ENCODE measurements at places on chromosomes 6 and 20. TPM values are rescaled to one million over a fixed set of nuclear protein-coding genes. Genes with fewer than 3 reads are reported as not detected.

Gene ARMC2
- 4.4 TPM for total RNA-seq

DNA sequence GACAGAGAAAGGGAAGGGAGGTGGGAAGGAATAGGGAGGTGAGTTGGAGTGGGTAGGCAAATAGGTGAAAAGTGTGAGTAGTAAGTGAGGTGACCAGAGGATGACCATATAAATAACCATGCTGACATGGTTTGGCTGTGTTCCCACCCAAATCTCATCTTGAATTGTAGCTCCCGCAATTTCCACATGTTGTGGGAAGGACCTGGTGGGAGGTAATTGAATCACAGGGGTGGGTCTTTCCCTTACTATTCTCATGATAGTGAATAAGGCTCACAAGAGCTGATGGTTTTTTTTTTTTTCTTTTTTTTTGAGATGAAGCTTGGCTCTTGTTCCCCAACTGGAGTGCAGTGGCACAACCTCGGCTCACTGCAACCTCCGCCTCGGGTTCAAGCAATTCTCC is 21.5 kb upstream of the SMIM13 start:
- DNase-seq, result no peak

DNA sequence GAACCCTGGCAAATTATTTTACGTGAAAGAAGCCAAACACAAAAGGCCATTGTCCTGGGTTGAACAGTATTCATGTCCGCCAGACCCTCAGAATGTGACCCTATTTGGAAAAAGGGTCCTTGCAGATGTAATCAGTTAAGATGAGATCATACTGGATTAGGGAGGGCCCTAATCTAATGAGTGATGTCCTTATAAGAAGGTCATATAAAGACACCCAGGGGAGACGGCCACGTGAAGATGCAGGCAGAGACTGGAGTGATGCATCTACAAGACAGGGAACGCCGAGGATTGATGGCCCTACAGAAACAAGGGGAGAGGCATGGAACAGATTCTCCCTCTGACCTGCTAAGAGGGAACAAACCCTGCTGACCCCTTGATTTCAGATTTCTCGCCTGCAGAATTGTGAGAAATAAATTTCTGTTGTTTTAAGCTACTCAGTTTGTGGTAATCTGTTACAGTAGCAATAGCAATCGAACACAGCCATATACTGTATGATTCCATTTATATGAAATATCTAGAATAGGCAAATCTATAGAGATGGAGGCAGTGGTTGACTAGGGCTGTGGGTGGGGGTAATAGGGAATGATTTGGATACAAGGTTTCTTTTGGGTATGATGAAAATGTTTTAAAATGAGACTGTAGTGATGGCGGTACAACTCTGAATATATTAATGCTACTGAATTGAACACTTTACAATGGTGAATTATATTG is 132.9 kb upstream of the NUP153 start:
- DNase-seq, result no peak

- peak; percentile 84 for DNase-seq
These were observed 3.7 kb downstream of the PRSS16 start for GRCh38 chr6:27251112-27251605.

DNA sequence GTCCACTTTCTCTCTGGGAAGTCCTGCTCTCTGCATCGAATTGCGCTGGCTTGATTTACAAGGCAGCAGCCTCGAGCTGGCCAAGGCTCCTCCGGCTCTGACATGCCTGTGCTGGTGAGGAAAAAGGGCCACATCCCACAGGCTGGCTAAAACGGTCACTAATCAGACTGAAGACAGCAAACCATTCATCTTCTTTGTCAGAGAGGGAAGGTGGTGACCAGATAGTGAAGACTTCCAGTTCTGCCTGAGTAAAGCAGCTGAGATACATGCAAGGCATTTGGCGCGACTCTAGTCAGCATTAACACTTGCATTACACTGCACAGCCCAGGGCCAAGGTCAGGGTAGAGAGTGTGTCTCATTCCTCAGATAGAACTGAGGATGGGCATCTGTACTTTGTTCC is 203.2 kb upstream of the MAP3K7 start:
- no peak for DNase-seq

Gene EDN3
- total RNA-seq, result not detected

DNA sequence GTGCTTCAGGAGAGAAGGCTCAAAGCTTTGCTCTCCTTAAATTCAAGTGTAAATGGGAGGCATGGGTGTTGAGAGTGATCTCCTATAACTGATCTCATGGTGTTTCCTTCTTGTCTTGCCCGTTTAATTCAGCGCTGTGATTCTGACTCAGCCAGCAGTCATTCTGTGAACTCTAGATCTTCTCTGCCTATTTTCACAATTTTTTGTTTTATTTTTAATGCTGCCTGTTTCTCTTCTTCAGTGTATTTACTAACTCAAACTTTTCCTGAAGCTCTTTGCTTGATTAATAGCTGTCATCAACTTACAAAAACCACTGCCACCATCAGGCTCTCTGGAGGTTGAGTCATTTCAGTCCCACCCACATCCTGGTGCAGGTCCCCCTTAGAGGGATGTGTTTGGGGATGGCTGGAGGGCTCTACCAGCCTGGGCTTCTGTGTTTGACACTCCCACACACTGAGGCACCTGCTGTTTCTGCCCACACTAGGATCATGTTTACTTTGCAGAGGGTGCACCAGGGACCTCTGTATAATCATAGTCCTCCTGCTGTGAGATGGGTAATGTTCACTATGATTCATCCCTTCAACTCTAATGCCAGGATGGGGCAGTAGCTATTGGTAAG is 94.0 kb downstream of the SHLD1 start:
- DNase-seq, result peak; percentile 87

GRCh38 chr6:17268114-17268513 is 13.0 kb upstream of the RBM24 start:
- no peak for DNase-seq

- no peak for DNase-seq
These were observed 3.5 kb upstream of the HTR1B start for GRCh38 chr6:77466451-77467437.

Gene IL17F
- 113 TPM for total RNA-seq

GRCh38 chr6:147325557-147325956 is 121.3 kb downstream of the STXBP5 start:
- DNase-seq, result no peak

Gene CLVS2
- not detected for total RNA-seq

DNA sequence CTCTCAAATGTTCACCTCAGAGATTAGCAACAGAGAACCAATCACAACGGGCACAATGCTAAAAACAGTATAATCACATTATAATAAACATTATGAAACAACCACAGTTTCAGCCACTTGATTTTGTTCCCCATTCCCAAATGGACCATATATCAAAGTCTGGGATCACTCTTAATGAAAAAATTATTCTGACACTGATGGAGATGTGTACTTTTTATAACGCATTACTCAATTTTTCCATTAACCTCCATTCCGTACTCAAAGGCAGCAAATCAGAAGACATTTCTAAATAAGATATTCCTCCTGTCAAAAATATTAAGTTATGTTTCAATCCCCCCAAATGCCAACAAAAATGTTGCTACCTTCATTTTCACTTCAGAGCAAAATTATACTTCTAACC is 2.8 kb downstream of the CPNE1 start:
- DNase-seq, result no peak

- DNase-seq, result no peak
These were observed 42.3 kb downstream of the UNC5CL start for GRCh38 chr6:40996591-40997233.

Gene CST5
- not detected for total RNA-seq

DNA sequence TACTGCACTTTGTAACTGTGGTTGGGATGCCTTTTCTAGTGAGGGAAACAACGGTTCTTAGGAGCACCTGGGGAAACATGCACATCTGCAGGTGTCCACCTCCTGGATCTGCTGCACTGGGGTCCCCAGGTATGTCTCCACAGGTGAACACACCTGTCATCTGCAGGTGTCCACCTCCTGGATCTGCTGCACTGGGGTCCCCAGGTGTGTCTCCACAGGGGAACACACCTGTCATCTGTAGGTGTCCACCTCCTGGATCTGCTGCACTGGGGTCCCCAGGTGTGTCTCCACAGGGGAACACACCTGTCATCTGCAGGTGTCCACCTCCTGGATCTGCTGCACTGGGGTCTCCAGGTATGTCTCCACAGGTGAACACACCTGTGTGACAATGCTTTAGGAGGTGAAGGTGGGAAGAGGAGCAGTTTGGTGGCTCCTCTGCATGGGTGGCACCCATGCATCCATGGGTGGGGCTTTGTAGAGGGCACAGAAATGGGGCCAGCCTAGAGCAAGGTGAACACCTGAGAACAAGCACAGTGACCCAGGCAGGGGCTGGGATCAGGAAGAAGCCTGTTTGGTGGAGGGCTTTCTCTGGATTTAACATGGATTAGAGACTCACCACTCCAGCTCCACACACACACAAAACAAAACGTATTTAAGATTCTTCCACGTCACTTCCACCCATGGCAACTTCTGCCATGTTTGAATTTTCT is 206.0 kb upstream of the CDH4 start:
- no peak for DNase-seq

Gene SSTR4
- total RNA-seq, result not detected

Gene TP53TG5
- 0.24 TPM for total RNA-seq

GRCh38 chr6:81625216-81625615 is 127.3 kb downstream of the TENT5A start:
- no peak for DNase-seq

- DNase-seq, result no peak
These were observed 567.8 kb upstream of the ID4 start for GRCh38 chr6:19269341-19269898.

DNA sequence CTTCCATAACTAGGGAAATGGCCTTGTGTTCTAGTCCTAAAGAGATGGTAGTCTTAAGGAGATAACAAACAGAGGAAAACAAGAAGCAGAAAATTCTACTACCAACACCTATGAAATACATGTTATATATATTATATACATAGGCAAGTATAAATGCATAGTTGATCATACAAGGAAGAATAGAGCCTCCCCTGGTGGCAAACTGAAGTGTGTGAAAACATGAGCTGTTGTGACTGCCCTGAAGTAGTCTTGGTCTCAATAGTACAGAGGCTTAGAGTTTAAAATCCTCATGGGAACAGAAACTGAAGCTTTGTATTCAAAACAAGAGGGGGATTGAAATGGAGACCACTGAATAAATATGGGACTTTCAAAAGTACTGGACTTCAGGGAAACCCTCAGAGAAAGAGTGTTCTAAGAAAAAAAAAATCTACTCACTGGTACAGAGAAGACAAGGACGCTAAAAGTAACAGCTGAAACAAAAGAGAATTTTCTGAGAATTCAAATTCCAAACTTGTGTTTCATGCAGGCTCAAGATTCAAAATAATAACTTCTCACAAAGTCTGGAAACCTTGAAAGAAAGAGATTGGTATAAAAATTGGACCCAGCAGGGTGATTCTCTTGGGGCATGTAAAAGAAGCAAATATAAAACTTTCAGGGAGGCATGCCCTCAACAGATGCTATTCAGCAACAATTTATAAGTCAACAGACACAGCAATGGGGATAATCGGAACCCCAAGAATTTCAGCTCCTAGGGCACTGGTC is 59.7 kb upstream of the SAMD3 start:
- DNase-seq, result no peak

DNA sequence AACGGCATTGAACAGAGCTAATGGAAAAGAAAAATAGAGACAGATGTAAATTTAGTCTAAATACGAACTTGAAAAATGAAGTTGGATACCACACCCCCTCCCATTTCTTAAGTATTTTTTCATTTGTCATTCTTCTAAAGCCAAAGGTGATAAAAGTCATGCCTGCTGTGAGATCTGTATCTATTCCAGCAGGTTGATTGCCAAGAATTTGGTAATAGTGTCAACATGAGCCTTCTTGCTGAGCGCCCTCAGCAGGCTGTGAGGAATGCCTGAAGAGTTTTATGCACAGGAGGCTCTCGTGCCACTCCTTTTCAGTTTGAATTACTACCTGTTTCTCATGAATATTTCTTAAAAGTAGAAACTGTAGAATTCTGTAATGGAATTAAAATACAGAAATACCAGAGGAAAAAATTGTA is 165.4 kb downstream of the QKI start:
- no peak for DNase-seq

GRCh38 chr20:5056801-5057599 is 55.7 kb upstream of the SLC23A2 start:
- DNase-seq, result peak; percentile 82

- no peak for DNase-seq
These were observed 34.3 kb downstream of the KCNB1 start for GRCh38 chr20:49447946-49448809.

Gene BPI
- not detected for total RNA-seq

Gene RIPOR2
- 64.5 TPM for total RNA-seq

Gene MYB
- 19.4 TPM for total RNA-seq

GRCh38 chr6:37523412-37523811 is 23.7 kb upstream of the CCDC167 start:
- DNase-seq, result no peak

Gene WFDC2
- 0.92 TPM for total RNA-seq

Gene SLC17A3
- total RNA-seq, result not detected

- no peak for DNase-seq
These were observed 74.6 kb upstream of the CD93 start for GRCh38 chr20:23160536-23161243.

- no peak for DNase-seq
These were observed 19.7 kb downstream of the NDRG3 start for GRCh38 chr20:36726168-36726567.

DNA sequence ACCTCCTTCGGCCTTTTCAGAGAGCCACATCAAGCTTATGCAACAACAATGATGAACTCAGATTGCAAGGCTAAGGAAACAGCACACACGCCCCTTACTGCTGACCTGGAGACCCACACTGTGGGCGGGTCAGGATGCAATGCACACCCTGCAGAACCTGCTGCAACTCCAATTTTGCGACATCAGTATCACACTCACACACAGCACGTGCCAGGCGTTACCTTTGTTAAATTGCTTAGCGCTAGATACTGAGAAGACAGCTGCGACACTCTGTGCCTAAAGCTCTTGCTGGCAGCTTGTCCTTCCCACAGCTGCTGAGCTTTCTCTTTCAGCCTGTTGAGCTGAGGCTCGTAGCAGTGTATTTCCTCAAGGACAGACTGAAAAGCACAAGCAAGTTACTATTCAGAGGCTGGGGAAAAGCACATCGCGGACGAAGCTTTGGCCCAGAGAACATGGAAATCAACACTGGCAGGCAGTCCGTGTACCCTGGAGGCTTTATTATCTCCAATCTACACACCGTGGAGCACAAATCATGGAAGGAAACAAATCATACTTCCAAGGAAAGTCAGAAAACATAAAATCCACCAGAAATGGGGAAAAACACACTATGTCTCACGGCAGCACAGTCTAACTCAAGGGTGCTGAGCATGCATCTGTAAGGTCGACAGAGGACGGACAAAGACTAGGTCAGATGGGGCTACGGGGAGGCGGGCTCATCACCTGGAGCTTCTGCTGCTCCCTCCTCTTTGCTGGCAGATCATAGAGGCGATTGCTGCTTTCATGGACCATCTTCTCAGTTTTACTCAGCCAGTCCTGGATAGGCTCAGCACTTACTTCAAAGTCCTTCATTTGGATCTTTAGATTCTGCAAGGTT is 268.2 kb downstream of the SYNE1 start:
- no peak for DNase-seq

DNA sequence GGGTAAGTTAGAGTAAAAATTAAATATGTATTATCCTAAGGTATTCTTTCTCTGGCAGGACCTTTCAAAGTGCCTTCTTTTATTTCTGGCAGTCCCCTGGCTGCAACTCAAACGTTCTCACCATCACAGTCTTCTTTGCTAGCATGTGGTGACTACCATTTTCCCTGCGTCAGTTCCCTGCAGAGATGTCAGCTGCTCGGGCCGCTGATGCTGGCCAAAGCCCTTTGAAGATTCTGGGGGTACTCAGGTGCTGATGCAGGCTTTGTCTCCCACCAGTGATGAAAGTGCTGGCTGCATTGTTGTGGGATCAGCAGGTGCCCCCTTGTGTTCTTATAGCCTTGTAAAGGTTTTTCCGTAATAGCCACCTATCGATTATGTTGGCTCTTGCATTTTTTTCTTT is 140.1 kb downstream of the BTBD3 start:
- no peak for DNase-seq

Gene TOP1
- 128 TPM for total RNA-seq

All from activated CD4-positive, alpha-beta memory T cell treated with anti-CD3 and anti-CD28 coated beads for 36 hours (primary cell).